Tibial artery (tissue), 4 donors: ENCODE measurements at places on chromosomes 5 and 9.
A peak's percentile ranks its signal among the peaks of the same experiment; 100 is the strongest.

DNA sequence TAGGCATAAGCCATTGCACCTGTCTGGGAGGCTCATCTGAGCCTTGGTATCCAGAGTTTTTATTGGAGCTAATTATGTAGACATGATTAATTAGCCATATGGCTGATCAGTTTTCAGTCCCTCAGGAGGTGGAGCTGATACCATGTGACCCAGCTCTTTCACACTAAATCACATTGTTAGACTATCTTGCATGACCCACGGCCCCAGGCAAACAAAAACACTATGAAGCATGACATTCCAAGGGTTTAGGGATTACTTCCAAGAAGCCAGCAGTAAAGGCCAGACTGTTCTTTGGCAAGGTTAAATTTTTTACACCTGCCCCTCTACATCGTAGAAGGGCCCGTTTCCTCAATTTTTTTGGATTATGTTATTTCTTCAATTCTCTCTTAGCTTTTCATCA lies 5.0 kb upstream of the C5orf24 start:
- DNase-seq, result no peak

- no peak for DNase-seq
These were observed 29.7 kb upstream of the RNU6ATAC start for GRCh38 chr9:134193912-134194535.

DNA sequence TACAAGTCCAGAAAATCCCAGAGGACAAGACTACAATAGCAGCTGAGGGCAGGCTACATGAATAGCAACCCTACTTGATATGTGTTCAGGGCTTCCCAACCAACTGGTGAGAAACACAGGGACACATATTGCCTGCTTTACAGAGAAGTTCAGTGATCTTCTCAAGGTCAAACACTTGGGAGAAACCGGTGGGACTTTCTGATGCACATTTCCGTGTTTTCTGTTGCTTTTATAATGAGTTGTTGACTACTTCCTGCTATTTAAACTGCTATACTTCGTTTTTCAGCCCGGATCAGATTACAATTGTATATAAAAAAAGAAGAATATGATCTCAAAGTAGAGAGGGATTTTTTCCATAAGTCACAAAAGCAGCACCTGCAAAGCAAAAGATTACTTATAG lies 175.1 kb downstream of the SNX18 start:
- DNase-seq, result no peak

DNA sequence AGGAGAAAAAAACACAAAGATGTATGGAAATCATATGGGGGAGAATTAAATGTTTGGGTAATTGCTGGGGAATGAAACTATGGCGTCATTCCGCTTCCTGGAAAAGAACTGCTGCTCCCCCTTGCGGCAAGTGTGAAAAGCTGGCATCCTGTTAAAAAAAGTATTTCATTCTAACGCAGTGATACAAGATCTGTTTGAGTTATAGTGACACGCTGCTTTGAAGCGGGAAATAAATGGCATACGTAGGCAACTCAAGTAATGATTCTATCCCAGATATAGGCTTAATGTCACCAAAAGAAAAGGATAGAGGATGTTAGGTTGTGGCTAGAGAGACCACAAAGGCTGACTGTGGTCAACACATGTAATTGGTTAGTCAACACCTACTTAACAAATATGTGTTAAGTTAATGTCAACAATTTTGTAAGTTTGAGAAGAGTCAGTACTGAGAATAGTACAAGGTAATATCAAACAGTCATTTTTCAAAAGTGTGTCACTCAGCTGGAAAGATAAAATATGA lies 70.2 kb upstream of the ALDH1A1 start:
- DNase-seq, result no peak

GRCh38 chr5:96297290-96297689 lies 135.8 kb downstream of the PCSK1 start:
- no peak for DNase-seq

GRCh38 chr5:5140479-5141338 lies 579 bp downstream of the ADAMTS16 start:
- no peak for DNase-seq

DNA sequence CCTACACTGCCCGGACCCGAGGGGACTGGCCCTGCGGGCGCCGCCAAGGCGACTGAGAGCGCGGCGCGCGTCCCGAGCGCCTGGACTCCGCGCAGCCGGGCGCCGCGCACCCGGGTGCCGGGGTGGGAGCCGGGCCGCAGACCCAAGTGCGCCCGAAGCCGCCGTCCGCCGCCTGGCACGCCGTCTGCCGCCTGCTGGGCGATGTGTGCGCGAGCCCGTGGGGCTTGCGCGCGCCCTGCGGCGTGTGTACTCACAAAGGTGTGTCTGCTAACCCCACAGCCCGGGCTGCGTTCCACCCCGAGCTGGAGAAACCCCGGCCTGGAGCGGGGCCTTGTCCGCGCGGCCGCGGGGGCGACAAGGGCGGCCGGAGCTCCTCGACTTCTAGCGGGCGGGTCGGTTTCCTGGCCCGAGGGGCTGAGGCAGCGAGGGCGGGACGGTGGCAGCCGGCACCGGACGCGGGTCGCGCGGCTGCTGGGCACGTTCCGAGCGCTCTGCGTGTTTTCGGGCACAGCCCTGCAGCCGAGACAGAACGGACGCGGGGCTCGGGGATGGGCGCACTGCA lies 1.1 kb upstream of the ZSWIM6 start:
- peak; percentile 63 for DNase-seq

- no peak for DNase-seq
These were observed 3.9 kb upstream of the LPCAT1 start for GRCh38 chr5:1527533-1528205.

GRCh38 chr5:174694611-174695010 lies 29.8 kb upstream of the MSX2 start:
- DNase-seq, result no peak

DNA sequence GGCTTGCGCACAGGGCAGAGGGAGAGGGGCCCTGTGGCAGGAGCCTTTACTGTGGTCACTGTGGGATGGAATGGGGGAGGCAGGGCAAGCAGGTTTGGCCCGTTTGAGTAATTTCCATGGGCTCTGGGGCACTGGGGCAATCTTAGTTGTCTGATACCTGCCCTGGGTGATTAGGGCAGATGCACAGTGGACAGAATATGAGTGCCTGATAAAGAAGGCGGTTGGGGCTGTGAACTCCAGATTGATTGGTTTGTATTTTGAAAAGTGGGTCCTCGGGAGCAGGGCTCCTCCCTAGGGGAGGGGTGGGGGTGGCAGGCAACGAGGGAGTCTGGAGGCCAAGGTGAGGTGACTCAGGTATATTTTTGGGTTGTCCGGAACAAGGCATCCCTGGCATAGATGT lies 247.5 kb downstream of the NSG2 start:
- DNase-seq, result no peak

GRCh38 chr5:6714226-6715041 lies 1.2 kb downstream of the TENT4A start:
- DNase-seq, result peak; percentile 72

GRCh38 chr5:142863856-142864255 lies 93.7 kb downstream of the ARHGAP26 start:
- DNase-seq, result no peak

GRCh38 chr5:137415231-137415681 lies 83.9 kb downstream of the SPOCK1 start:
- DNase-seq, result no peak

DNA sequence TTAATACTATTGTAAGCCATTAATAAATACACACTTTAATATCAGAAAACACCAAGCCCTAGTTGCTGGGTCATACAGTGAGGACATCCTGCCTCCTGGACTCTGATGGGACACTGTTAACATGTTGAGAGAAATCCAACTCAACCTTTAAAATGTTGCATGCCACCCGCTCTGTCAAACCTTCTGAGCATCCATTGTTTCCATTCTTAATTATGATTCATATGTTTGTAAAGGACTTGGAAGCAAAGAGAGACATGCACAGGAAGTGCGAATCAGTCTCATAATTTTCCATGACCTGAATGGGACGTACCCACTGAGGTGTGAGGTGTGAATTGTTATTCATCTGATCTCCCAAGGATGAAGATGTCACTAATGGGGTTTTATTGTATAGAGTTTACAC lies 186.4 kb downstream of the CAAP1 start:
- DNase-seq, result no peak

DNA sequence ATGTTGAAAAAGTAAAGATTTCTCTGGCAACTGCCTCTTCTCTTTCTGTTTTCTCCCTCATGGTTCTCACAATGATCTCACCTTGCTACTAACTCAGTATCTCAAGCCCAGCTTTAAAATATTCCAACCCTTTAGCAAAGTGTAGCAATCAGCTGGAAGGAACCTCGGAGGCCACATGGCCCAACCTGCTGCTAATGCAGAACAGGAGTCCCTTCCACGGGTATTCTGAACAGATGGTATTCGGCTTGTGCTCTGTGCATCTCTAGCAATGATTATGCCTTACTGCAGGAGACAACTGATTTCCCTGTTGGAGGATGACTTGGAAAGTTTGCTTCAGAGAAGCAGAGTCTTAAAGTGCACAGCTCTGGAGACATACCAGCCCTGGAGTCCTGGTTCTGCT lies 151.8 kb upstream of the PPP1R2B start:
- DNase-seq, result no peak

DNA sequence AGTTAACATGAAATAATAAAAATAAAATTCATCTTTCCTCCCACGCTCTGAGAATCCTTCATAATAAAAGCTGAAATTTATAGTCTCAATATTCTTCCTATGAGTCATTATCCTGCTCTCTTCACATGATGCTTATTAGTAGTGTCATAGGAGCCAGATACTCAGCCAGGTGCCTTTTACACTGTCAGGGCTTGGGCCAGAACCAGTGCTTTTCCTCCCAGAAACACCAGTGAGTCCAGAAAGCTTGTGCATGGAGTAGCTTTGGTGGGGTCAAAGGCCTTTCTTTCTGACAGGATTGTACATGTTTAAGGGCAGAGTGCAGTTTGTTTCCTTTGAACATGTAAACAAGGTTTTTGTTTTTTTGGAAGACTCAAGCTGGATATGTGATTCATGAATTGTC lies 6.8 kb downstream of the LSM11 start:
- DNase-seq, result no peak

DNA sequence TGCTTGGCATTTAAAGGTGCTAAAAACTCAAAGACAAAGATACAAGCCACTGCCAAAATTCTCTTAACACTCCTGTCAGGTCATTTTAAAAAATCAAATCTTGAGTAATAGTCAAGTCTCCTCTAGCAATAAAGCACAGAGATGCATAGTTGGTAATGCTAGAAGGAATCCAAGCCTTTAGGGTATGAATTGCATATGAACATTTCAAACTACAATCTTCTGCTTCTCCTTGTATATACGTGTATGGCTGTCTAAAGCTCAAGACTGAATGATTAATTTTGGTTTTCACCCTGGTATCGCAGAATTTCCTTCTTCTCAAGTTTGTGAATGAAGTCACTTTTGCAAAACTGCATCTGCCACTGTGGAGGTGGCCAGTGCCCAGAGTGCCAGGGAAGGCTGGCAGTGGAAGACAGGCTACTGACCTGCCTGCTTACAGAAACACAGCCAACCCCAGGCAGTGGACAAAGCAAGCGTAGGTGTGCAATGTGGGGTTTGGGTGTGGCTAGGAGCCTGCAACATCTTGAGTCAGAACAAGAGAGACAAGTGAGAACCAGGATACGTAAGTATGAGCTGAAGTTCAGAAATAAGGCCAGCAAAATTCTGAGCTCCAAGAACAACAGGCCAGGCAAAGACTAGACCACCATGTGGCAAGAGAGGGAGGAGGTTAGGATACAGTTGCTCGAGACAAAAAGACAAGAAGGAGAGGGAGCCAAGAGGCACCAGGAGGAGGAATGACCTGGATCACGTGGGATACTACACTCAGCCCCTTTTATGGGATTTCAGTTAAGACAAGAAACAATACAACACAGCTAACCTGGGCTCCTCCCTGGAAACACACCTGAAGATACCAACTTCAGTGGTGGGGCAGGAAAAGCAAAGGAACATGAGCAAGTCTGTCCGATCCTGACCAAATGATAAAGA lies 22.6 kb downstream of the MYO10 start:
- no peak for DNase-seq
